ENCODE measurements at places on chromosomes 6 and 20.
A peak's percentile ranks its signal among the peaks of the same experiment; 100 is the strongest.

GRCh38 chr20:50995506-50995905, 27.4 kb downstream of the KCNG1 start:
- no peak for DNase-seq

GRCh38 chr6:54074578-54075195, 36.6 kb upstream of the MLIP start:
- peak; percentile 50 for DNase-seq

GRCh38 chr6:81614292-81614691, 138.2 kb downstream of the TENT5A start:
- no peak for DNase-seq

- DNase-seq = no peak
Observed at GRCh38 chr6:167860550-167861226, 34.0 kb downstream of the AFDN start.

GRCh38 chr6:112253498-112253840, 898 bp downstream of the LAMA4 start:
- no peak for DNase-seq

DNA sequence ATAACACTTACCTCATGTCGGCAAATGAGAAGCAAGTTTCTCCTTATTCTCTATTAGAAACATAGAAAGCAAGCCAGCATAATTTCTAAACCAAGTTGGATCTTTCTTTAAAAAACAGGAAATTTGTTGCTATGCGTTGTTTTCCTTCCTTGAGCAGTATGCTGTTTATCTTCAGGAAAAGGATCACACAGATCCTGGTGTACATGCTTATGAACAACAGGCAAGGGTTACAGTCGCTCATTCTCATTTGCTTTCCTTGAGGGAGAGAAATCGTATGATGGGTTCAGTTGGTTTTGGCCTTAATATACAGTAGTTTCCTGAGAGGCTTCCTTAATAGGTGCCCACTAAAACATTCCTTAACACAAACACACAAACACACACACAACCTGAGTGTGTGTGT, 118.8 kb downstream of the FYN start:
- no peak for DNase-seq

DNA sequence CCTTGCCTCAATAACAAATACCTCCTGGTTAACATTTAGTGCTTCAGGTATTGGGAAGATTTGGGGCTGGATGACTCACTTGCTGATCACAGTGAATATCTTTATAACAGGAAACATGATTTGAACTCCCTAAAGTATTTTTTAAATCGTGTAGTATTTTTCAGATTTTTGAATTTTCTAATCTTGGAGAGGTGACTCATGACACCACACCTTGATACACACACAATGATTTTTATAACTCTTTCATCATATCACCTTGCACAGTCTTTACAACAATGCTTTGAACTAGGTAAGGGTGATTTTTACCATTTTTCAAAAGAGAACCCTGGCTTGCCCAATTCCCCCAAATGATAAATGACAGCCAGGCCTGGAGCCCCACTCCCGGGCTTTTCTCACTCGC, 273.5 kb downstream of the UST start:
- no peak for DNase-seq

DNA sequence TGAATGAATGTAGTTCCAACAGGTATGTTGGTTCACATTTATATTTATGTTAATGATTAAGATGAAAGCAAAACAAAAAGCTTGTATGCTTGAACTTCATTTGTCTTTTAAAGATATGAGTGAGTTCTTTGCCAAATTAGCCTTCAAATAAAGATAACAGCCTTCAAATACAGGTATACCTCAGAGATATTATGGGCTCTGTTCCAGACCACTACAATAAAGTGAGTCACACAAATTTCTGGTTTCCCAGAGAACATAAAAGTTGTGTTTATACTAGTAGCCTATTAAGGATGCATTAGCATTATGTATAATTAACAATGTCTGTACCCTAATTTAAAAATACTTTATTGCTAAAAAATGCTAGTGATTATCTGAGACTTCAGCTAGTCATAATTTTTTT, 245.3 kb upstream of the MAN1A1 start:
- no peak for DNase-seq

GRCh38 chr6:41302638-41303037, 16.2 kb upstream of the TREM1 start:
- DNase-seq = no peak

- DNase-seq = no peak
Observed at GRCh38 chr6:31031095-31031494, 20.8 kb downstream of the MUC22 start.

GRCh38 chr6:39365281-39366074, 43.0 kb upstream of the KCNK16 start:
- DNase-seq = no peak

GRCh38 chr6:170208651-170209353, 82.1 kb downstream of the DLL1 start:
- DNase-seq = peak; percentile 9

- DNase-seq = no peak
Observed at GRCh38 chr6:76381612-76382011, 309.1 kb upstream of the IMPG1 start.

DNA sequence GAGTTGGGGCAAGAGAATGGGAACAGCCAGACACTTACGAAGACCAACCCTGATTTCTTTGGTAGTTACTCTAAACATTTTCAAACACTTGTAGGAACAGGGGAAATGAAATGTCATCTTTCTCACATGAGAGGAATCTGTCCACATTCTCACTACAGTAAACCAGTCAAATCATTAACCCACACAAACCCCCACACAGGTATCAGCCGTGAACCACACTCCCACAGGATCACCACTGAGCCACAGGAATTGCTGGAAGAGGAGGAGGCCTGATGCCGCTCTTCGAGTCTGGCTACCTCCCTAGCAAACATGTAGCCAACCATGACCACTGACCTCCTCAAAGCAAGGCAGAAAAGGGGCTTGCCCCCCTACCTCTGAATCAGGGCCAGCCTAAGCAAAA, 6.9 kb upstream of the RSPO3 start:
- no peak for DNase-seq

DNA sequence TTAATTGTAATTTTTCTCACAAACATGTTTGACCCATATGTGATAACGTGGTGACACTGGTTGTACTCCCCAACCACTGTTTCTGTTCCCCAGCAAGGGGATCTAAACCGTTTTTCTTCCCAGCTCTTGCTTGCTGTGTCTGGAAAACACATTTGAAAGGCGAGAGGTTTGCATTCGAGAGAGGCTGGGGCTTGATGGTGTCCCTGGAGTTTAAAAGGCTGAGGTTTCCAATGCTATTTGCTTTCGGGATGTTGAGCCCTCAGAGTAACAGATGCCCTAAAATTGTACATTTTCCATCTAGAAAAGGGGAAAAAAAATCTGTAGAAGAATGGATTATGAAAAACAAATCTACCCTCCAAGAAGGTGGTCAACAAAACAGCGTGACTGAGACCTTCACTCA, 35.4 kb downstream of the AKAP12 start:
- no peak for DNase-seq

DNA sequence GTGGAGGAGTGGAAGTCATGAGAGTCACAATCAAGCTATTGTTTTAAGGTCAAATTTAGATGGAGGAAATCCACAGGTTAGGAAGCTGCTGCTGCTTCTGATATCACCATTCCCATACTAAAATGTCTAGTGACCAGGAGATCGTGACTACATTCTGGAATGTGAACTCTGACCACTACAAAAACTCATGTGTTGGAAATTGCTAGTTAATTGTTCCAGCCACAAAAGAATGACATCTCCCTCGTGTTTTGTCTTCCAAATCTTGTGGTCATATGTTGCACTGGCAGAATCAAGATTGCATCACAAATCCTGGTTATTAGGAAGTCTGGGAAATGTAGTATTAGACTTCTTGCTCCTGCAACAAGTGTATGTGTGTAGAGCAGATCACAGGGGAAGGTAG, 441.9 kb downstream of the CD109 start:
- DNase-seq = no peak

DNA sequence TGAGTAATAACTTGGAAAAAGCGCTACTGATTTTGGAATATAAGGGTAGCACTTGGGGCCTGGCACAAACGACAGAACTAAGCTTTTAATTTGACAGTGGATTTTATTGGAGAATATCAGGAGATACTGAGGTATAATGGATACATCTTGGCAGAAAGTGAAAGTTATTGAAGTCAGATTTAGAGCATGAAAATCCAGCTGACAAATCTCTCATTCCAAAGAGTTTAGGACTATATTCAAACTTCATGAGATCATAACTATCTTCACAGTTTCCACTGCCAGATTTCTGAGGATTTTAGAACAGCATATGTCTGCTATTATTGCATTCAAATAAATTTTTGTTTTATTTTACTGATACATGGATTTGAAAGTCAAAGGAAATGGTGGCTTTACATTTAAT, 132.3 kb upstream of the THEMIS start:
- no peak for DNase-seq

DNA sequence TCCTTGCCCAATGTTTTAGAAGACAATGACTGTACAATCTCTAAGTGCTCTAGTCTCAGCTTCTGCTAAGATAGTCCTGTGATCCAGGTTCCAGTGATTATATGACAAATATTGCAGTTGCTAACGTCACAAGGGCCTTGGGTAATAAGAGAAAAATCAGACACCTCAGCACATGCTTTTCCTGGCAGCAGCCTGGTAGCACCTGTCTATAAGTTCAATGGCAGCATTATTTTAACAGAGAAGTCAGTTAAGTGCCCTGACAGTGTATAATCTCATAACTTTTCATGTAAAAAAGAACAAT, 121.3 kb upstream of the BCLAF1 start:
- no peak for DNase-seq

- DNase-seq = no peak
Observed at GRCh38 chr6:137033828-137034227, 10.9 kb downstream of the IL20RA start.

DNA sequence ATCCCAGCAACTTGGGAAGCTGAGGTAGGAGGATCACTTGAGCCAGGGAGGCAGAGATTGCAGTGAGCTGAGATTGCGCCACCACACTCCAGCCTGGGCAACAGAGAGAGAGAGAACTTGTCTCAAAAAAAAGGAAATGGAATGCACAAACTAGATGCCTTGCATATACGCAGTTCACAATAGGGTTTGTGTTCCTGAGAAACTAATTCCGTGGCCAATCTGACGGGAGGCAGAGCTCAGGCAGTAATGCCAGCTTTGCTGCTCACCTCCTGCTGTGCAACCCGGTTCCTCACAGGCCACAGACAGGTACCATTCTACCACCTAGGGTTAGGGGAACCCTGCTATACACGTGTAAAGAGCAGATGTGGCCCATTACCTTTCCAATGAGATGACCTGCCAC, 1.4 kb downstream of the CDK5RAP1 start:
- no peak for DNase-seq

- no peak for DNase-seq
Observed at GRCh38 chr6:137283940-137284810, 65.0 kb upstream of the IFNGR1 start.

- no peak for DNase-seq
Observed at GRCh38 chr6:112618849-112619248, 271.7 kb downstream of the RFPL4B start.

DNA sequence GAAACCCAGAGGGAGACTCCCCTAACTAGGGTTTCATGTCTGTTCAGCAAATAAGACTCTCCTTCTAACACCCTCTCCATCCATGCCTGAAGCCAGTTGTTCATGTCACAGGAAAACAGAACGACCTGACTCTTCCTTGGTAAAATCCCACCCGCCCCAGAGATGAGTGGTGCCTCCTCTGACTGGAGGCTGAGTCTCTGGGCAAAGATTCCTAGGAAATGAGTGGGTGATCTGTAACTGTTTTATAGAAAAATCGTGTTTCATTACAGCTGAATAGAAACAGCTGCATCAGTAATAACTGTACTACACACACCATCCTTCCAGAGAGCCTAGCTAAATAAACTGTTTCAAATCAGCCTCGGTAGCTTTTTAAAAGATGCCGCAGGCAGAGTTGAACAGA, 37.4 kb upstream of the MRPS10 start:
- no peak for DNase-seq

- no peak for DNase-seq
Observed at GRCh38 chr6:143828572-143828971, 14.6 kb upstream of the LTV1 start.

GRCh38 chr6:144710207-144710606, 425.1 kb downstream of the UTRN start:
- DNase-seq = no peak

- no peak for DNase-seq
Observed at GRCh38 chr6:39273406-39273821, 40.8 kb downstream of the KCNK17 start.

GRCh38 chr6:35035481-35036030, 105.6 kb downstream of the TCP11 start:
- no peak for DNase-seq

DNA sequence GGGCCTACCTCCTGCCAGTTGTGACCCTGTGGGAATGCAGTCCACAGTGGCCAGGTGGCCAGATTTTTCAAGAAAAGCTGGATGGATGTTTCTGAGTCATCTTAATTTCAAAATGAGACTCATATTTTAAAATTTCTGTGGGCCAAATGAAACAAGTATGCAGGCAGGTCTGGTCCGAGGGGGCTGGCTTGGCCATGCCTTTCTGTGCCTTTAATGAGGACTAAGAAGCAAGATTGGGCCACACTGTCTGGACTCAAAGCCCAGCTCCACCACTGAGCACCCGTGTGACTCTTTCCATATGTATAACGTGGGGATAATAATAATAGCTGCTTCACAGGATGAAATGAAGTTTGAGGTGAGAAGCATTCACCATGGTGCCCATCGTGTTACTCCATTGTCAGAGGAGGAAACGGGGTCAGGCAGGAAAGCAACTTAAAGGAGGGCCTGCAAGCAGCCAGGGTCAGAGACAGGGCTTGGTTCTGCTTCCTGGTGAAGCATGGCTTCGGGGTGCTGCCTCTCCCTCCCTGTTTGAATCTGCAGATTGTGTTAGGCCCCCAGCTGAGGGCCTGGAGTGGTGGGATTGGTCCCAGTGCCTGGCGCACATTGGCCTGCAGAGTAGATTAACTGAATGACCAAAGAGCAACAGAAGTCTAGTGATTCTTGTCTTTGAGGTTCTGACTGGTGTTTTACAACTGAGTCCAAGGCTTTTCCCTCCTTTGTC, 3.8 kb downstream of the SOX12 start:
- no peak for DNase-seq

DNA sequence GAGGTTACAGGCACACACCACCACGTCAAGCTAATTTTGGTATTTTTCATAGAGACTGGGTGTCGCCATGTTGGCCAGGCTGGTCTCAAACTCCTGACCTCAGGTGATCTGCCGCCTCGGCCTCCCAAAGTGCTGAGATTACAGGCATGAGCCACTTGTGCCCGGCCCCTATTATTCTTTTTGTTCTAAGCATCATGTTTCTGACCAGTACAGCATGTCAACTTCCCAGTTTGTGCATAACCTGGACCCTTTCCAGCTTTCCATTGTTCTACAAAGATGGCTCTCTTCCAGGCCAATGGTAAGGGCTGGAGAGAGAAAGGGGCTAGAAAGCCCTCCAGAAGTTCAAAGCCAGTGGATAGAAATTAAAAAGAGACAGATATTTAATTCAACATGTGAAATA, 91.3 kb upstream of the TNFAIP3 start:
- no peak for DNase-seq

GRCh38 chr6:159609652-159610178, 83.3 kb downstream of the SOD2 start:
- DNase-seq = peak; percentile 83
